Pons (tissue), 1 donor: ENCODE measurements at places on chromosomes 5 and 9.

GRCh38 chr9:114677418-114677817 is 4.6 kb downstream of the TEX48 start:
- DNase-seq = no peak

DNA sequence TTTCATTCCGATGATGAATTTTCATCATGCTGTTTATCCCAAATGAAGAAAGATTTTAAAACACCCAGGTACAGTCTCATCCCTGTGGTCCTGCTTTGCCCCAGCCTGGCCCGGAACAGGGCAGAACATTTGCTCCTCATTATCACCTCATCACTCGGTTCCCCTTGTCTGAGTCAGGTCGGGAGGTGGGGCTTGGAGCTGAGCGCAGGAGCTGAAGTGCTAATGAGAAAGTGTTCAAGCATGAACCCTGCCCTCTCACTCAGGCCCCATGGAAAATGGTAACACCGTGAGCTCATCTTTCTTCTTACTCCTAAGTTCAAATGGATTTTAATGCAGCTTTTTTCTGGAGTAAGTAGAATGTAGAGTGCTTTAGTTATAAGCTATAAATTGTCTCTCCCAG is 466.2 kb downstream of the KDM4C start:
- DNase-seq = no peak

DNA sequence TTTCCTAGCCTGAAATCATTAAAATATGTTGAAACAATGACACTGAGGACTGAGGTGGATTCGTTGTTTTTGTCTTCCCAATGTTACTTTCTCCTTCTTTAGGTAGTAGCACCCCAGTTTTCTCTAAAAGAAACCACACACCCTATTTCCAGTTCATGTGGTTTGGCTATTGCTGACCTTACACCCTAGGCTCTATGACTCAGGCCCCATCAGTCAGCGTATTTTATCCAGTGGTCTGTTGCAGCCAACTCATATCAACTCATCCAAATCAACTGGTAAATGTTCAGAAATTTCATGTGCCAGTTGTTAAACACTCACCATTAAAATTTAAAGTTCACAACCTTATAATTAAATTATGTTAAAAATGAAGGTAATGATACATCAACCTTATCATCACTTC is 44.6 kb upstream of the NFIB start:
- DNase-seq = no peak

DNA sequence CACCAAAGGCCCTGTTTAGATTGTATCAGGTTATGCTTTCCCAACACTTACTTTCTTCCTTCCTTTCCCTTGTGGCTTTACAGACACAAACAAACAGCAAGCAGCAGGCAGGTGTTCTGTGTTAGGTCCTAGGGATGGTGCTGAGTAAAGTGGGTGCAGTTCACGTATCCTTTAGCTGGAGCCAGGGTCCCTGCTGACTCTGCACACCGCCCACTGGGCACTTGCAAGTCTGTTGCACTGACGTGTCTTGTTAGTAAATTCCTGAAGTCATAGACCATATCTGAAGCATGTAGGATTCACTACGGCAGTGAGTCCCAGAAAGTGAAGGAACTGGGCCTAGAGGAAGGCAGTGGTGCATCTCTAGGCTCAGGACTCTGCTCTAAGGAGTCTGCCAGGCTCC is 96.5 kb downstream of the DAPK1 start:
- DNase-seq = no peak

DNA sequence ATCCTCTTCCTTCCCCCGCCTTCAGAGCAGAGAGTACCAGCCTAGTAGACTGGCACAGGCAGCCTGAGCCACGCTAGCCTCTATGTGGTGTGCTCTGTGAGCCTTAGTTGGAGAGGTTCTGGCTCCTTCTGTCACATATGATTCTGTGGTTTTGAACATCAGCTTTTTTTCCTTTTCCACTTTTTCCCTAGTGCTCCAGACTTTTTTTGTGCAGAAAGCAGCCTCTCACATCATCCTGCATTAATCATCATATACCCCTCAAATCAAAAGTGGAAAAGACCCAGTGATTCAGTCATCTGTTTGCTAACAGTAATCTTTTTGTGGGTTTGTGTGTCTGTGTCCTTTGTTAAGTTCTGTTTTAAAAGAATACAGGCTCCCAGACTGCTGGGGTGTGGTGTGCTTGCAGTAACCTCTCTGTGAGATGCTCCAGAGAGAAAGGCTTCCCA is 663.9 kb upstream of the RGMB start:
- DNase-seq = peak; percentile 24

- DNase-seq = peak; percentile 15
Measured at GRCh38 chr5:141094481-141095262, at the start of gene PCDHB2. TSS of gene PCDHB2 (plus strand) at chr5:141094615. CDS start at chr5:141094791, 176 bp downstream.

GRCh38 chr5:32003981-32004380 is 170.1 kb downstream of the GOLPH3 start:
- DNase-seq = no peak

GRCh38 chr9:124212381-124213050 is 45.2 kb upstream of the NEK6 start:
- no peak for DNase-seq

GRCh38 chr9:103361906-103362305 is 366.8 kb downstream of the CYLC2 start:
- no peak for DNase-seq

DNA sequence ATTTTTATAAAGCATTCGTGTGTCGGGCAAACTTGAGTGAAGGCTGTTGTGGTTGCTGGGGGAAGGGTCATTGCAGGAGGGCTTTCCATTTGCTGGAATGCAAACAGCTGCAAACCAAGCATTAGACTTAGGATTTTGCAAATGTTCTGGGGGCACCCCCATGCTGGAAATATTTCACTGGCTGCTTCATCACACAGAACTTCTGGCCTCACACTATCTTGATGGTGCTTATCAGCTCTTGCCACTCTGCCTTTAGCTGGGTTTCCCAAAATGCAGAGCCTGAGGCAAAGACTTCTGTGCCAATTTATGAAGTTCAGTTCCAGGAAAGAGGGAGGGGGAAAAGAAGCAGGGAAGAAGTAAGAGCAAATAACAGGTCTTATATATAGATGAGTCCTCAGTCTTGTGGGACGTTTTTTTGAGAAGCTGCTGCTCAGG is 8.6 kb upstream of the COL15A1 start:
- DNase-seq = no peak
